ENCODE measurements at places on chromosomes 3 and 15. TPM values are rescaled to one million over a fixed set of nuclear protein-coding genes. Genes with fewer than 3 reads are reported as not detected.

DNA sequence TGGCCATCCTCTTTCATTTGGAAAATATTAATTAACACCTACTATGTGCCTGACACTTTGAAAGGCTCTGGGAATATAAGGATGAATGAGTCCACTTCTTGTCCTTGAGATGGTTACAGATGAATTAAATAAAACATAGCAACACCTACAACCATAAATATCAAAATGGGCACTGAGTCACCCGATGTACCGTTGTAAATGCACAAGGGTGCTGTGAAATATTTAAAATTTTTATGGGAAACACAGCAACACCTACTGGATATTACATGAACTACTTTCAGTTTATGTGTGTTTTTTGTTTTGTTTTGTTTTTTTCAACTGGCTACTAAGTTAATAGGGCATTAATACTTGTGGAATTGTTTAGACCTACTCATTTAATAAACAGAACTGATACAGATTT, 239.0 kb upstream of the NAALADL2 start:
- no peak overlapping the region for H3K27ac ChIP-seq
- H3K27me3 ChIP-seq, result no peaks in the 10 kb centered on the region
- H3K4me3 ChIP-seq, result no peak overlapping the region
- no peaks in the 10 kb centered on the region for H3K4me1 ChIP-seq
- DNase-seq, result no peak

Gene SLC2A2
- total RNA-seq, result not detected

DNA sequence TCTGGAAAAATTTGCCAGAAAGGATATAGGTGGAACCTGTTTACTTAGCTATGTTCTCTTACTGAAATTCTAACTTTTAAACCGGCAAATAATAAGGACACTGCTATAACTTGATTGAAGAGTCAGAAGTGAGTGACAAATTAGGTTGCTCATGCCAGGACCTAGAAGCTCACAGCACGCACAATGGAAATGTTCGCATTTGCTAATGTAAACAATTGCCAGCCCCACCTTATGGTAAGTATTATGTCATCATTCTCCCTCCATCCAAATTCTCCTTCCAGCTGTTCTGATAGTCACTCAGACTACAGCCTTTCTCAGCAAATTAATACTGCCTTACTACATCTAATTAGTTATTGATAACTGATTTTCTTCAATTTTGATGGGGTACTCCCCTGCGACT, 4.8 kb upstream of the STXBP5L start:
- H3K4me1 ChIP-seq, result peaks cover 4% of the 10 kb centered on the region
- no peak overlapping the region for H3K4me3 ChIP-seq
- no peak overlapping the region for H3K27ac ChIP-seq
- no peaks in the 10 kb centered on the region for H3K36me3 ChIP-seq
- peaks cover 4% of the 10 kb centered on the region for H3K27me3 ChIP-seq

Gene CRYGS
- total RNA-seq, result 6.7 TPM

GRCh38 chr3:87145553-87145952, 81.6 kb upstream of the CHMP2B start:
- H3K27ac ChIP-seq, result no peak overlapping the region
- no peak for DNase-seq
- H3K27me3 ChIP-seq, result no peaks in the 10 kb centered on the region

DNA sequence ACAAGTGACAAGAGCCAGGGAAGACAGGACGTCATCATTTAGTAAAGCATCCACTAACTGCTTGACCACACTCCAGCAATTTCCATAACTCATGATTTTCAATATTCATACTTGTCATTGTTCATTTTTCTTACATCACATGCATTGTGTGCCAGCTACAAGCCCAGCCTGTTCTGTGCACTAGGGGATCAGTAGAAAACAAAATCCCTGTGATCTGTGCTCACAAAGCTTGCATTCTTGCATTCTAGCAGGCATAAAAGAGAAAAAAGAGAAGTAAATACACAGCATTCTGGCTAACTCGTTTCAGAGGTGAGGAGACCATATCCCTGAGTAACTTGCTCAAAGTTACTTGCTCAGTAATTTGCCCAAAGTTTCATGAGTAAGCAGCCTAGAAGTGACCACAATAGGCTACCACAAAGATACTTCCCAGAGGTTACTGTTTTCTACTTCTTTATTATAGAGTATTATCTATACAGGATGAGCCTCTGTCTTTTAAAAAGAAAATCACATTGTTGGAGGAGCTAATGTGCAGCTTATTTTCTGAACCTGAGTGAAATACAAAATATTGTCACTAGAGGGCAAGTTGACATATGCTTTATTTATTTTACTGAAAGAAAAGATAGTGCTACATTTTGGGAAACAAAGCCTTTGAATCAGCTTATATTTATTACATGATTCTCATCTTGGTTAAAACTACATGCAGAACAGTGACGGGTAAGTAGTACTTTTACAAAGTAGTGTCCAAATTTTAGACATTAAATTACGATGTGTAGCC, 701.4 kb upstream of the LMCD1 start:
- no peaks in the 10 kb centered on the region for H3K4me1 ChIP-seq
- no peak overlapping the region for H3K4me3 ChIP-seq
- H3K36me3 ChIP-seq, result no peaks in the 10 kb centered on the region
- no peak overlapping the region for H3K27ac ChIP-seq
- DNase-seq, result no peak

GRCh38 chr3:173913974-173914421, 516.5 kb downstream of the NLGN1 start:
- no peaks in the 10 kb centered on the region for H3K36me3 ChIP-seq
- no peaks in the 10 kb centered on the region for H3K4me1 ChIP-seq
- H3K27ac ChIP-seq, result no peak overlapping the region
- no peak overlapping the region for H3K4me3 ChIP-seq
- no peak for DNase-seq
- no peaks in the 10 kb centered on the region for H3K27me3 ChIP-seq

DNA sequence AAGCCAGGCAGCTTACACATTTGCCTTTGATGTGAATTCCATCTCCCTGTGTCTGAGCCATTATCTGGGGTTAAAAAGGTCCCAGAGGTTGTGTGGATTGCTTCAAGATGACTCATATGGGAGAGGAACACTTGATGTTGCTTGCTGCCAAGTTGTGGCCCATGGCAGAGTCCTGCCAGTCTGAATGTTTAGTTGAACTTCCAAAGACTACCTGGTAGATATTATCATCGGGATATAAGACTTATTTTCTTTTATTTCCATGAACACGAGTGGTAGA, 85.6 kb downstream of the TJP1 start:
- H3K36me3 ChIP-seq, result peaks cover 56% of the 10 kb centered on the region
- no peak for DNase-seq
- no peaks in the 10 kb centered on the region for H3K4me1 ChIP-seq
- H3K27me3 ChIP-seq, result no peaks in the 10 kb centered on the region

Gene CFAP20DC
- total RNA-seq, result 2.3 TPM
